Caco-2 (cell line): ENCODE measurements at places on chromosomes 12 and 14. TPM values are rescaled to one million over a fixed set of nuclear protein-coding genes. Genes with fewer than 3 reads are reported as not detected.

- H3K27ac ChIP-seq, result no peak overlapping the region
- no peaks in the 10 kb centered on the region for H3K27me3 ChIP-seq
- H3K4me1 ChIP-seq, result peaks cover 9% of the 10 kb centered on the region; the same call in 1 of the 2 replicates
Observed at GRCh38 chr12:58310809-58311622, 369.6 kb downstream of the ATP23 start.

- H3K27ac ChIP-seq, result no peak overlapping the region
- no peak for DNase-seq
- H3K36me3 ChIP-seq, result no peaks in the 10 kb centered on the region
- no peak overlapping the region for H3K4me3 ChIP-seq
- H3K4me1 ChIP-seq, result no peaks in the 10 kb centered on the region
Observed at GRCh38 chr12:1496162-1496900, 98.0 kb downstream of the FBXL14 start.

DNA sequence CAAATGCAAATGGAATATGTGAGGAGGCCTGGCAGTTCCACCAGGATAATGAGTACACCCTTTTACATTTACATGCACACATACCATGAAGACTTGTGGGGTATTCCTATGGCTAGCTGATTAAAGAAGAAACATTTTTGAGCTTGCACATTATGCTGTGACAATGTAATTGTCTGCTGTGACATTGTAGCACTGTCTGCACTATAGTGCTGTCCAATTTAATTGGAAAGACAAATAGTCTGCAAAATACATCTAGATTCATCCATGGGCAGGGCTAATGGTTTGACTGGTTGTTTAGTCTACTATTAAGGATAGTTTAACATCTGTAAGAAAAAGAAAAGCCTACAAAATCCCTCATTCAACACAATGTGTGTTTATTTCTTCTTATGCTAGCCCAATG lies 1005.6 kb upstream of the LRFN5 start:
- no peaks in the 10 kb centered on the region for H3K4me1 ChIP-seq
- H3K27ac ChIP-seq, result no peak overlapping the region
- no peaks in the 10 kb centered on the region for H3K36me3 ChIP-seq
- H3K27me3 ChIP-seq, result no peaks in the 10 kb centered on the region

DNA sequence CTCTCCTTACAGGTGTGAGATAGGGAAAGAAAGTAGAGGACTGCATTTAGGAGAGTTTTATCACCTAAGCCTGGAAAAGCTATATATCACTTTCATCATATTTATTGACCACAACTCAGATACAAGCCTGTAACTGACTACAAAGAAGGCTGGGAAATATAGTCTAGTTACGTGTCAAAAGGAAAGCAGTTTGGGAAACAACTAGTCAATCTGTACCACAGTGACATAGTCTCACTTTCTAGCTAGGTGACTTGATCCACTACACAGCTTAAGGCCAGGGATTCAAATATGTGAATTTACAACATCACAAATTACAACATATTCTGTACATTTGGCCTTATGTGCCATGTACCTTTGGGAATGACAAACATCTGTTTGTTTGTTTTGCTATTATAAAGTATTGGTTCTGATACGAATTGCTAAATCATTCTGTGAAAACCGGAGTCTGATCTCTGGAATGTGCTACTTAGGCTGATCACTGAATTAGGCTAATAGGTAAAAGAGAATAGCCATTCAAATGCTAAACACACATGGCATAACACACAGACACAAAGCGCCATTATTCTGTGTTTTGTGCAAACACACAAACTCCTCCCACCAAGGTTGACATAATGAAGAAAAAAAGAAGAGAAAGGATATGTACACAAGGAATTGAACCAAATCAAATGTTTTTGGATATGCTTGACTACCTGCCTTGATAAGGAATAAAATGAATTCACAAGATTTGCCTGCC lies 279.8 kb downstream of the DUSP6 start:
- H3K27ac ChIP-seq, result no peak overlapping the region
- H3K27me3 ChIP-seq, result no peaks in the 10 kb centered on the region
- H3K4me1 ChIP-seq, result no peaks in the 10 kb centered on the region
- no peaks in the 10 kb centered on the region for H3K36me3 ChIP-seq
- H3K4me3 ChIP-seq, result no peak overlapping the region

Gene CCDC175
- total RNA-seq, result not detected in 2 replicates
